Memory B cell (primary cell): ENCODE measurements at places on chromosomes 6 and 20.

GRCh38 chr20:23509247-23509913 lies 18.5 kb downstream of the CST8 start:
- no peak for DNase-seq

DNA sequence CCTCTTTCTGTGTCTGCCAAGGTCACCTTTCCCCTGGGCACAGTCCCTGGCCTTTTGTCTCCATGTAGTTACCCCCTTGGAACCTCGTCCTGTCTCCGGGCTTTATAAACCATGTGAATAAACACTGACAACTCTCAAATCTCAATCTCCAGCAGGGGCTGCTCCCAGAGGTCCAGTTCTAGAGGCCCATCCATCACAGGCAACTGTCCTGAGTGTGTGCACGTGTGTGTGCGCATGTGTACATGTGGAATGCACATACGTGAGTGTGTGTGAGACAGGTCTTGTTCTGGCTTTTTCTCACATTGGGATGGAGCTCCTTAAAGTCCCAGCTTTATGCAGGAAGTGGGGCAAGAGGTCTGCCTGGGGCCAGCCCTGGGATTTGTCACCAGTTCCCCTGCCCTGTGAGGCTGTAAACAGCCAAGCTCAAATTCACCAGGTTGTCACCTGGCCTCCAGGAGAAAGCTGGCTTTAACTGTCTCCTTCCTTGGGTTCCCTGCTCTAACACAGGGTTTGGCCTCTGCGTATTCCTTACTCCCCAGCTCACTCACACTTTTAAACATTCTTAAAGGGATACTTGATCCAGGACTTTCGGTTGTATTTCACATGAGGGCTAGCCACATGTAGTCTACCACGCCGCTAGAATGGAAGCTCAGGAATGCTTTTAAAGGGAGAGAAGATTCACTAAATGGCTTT lies 42.7 kb downstream of the RAMACL start:
- no peak for DNase-seq

DNA sequence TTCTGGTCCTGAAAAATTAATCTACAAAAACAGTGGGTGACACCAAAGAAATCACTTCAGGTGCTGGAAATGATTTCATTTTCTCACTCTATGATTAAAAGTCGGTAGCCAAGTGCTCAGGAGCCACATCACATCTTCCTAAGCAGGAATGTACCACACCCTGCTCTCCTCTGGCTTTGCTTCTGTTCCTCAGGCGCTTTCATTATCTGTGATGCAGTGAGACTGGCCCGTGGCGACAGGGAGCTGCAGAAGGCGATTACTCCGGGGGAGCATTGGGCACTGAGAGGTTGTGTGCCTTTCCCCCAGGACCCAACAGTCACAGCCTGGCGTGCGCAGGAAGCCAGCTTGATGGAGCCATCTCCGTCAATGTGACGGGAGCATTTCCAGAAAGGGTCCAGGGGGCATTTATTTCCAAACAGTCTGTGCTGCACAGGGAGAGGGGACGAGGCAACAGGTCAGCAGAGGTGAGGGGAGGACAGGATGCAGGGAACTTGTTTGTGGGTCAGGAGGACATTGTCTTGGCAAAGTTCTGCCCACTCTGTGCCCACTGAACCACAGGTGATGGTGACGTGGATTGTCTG lies 5.6 kb upstream of the ZNF831 start:
- no peak for DNase-seq

DNA sequence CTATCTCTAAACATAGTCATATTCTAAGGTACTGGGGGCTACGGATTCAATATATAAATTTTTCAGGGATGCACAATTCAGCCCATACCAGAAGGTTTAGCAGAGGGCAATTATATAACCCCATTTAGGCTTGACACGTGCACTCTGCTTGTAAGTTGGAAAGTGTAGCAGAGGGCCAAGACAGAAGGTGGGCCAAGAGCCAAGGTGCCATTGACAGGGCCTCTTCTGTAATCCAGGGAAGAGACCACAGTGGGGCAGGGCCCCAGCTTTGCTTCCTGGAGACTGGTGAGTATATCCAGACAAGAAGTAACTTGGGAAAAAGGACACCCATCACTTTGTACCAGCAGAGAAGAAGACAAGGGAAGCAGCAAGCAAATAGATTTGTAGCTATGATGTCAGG lies 672.4 kb upstream of the MARCKS start:
- DNase-seq, result no peak

GRCh38 chr6:424741-425417 lies 33.3 kb downstream of the IRF4 start:
- DNase-seq, result no peak

GRCh38 chr6:52195886-52196285 lies 9.7 kb downstream of the IL17A start:
- no peak for DNase-seq

GRCh38 chr6:53067849-53068361 lies 2.7 kb downstream of the FBXO9 start:
- DNase-seq, result no peak

GRCh38 chr6:151240036-151240685 lies 394 bp downstream of the AKAP12 start:
- no peak for DNase-seq

GRCh38 chr20:41094353-41095055 lies 42.8 kb upstream of the PLCG1 start:
- no peak for DNase-seq

DNA sequence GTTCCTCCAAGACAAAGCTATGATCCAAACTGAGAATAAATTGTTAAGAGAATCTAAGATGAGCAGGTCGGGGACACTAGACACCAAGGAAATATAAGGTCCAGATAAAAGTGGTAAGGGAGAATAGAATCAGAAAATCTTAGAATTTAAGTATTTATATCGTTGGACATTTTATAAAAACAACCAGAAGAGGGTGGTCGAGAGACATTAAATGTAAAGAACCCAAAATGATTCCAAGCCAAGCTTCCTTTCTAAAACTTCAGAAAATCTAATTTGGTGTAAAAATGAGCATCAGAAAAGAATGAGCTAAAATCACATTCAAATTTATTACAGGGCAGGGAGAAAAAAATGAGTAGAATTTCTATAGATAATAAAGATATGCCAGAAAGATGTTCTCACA lies 97.8 kb upstream of the OGFRL1 start:
- DNase-seq, result peak; percentile 23

DNA sequence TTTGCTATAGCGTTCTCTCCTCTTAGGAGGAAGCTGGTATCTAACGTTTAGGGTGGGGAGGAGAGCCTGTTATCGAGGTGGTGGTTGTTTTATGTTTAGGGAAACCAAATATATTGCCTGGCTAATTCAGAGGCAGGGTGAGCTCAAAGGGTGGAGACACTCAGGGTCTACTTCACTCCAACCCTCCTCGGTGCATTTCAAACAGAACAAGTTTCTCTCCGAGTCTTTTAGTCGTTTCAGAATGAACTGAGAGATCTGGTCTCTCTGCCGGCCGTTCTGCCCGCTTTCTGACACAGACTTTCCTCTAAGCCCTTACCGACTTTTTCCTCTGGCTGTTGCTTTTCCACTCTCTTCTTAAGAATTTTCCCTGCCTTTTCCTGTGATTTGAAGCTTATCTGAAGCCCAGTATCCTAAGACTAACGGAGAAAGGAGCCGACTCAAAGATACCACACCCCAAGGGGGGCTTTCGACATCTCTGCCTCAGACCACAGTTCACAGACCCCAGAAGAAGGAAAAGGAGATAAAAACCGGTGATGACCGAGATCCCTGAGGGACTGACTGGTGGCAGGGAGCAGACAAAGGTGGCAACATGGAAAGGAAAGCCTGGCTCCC lies 865 bp downstream of the STK38 start:
- no peak for DNase-seq

DNA sequence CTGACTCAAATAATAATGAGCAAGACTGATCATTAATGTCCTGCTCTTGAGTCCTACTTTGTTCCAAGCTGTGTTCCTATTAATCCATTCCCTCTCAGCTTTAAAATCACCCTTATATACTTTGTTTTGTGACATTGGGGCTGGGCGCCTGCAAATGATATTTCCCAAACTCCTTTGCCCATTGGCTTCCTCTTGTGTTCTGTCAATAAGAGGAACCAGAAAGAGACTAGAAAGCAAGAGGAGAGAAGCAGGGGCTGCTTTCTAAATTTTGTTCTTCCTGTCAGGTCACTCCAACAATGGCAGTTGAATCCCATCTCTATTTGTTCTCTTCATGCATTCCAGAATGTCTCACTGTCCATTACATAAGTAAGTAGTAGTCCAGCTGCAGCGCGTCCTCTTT lies 21.6 kb upstream of the TRIM27 start:
- no peak for DNase-seq

DNA sequence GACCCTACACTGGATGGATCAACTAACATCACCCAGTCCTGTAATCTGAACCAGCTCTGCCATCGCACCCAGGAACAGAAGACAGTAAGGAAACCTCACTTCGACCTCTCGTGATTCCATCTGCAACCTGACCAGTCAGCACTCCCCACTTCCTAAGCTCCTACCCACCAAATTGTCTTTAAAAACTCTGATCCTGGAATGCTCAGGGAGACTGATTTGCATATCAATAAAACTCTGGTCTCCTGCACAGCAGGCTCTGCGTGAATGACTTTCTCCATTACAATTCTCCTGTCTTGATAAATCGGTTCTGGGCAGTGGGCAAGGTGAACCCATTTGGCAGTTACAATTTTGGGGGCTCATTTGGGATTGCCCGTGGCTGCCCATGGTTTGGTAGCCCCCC lies 18.3 kb upstream of the AGPAT4 start:
- no peak for DNase-seq

- no peak for DNase-seq
Measured at GRCh38 chr6:16249971-16250370, 11.6 kb downstream of the GMPR start.

DNA sequence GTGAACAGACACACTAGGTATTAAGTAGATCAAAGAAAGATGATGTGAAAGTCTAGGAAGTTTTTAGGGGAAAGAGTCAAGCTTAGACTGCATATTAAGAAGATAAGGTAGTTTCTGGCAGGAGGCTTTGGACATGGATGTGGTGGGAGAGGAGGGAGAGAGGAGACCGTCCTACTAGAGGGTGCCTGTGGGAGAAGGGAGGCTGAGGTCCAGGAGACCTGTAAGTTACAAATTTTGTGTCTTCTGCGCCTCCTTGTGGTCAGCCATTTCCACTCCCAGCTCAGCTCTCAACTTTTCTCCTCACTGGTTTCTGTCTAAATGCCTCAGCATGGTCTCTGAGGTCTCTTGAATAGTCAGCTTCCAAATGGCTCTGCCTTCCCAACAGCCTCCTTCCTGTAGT lies 193.5 kb downstream of the UNC5CL start:
- peak; percentile 8 for DNase-seq

DNA sequence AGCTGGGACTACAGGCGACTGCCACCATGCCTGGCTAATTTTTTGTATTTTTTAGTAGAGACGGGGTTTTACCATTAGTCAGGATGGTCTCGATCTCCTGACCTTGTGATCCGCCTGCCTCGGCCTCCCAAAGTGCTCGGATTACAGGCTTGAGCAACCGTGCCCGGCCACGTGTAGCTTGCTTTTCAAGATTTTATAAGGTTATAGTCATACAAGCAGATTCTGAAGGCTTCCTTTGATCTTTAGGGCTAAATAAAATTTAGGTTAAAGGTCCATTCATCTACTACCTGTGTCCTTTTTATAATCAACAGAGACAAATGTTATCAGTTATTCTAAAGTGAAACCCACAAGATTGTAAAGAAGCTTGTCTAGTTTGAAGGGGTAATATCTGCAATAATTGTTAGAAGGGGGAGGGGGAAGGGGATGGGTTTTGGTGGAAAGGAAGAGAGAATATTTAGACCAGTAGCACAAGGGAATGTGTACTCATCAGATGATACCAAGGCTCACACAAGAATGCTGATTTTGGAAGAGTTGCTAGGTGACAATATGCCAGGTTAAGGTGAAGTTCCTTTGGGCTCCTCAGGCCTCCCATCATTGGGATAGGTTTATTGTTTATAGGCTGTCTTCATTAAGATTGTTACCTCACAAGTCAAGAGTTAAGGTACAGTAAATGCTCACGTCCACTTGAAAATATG lies 284.7 kb downstream of the ALDH8A1 start:
- DNase-seq, result no peak

- DNase-seq, result no peak
Measured at GRCh38 chr20:63234693-63235398, 859 bp upstream of the BIRC7 start.

GRCh38 chr6:158399040-158399700 lies 86.9 kb downstream of the TULP4 start:
- no peak for DNase-seq

GRCh38 chr20:2804852-2805688 lies 4.6 kb upstream of the CPXM1 start:
- DNase-seq, result no peak

DNA sequence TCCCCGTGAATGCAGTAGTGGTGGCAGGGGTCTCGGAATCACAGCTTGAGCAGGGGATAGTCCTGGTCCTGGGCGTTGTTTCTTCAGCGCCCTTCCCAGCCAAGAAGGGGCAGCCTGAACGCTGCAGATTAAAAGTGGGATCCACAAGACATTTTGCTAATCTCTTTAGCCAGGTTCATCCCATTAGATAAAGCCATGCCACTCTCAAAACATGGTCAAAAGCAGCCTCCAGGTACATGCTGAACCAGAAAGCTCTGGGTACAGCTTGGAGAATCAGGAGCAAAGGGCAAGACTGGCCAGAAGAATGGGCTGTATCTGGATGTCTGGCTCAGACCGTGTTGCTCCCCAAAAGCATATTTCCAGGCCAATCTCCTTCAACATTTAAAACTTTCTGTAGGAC lies at the start of gene PRPH2:
Gene PRPH2, minus strand, starts transcription at position 101 of the 400 bp plus-strand sequence. CDS start 263 bp downstream, outside the sequence.
- DNase-seq, result no peak

GRCh38 chr6:161199850-161200249 lies 74.0 kb downstream of the AGPAT4 start:
- DNase-seq, result no peak

DNA sequence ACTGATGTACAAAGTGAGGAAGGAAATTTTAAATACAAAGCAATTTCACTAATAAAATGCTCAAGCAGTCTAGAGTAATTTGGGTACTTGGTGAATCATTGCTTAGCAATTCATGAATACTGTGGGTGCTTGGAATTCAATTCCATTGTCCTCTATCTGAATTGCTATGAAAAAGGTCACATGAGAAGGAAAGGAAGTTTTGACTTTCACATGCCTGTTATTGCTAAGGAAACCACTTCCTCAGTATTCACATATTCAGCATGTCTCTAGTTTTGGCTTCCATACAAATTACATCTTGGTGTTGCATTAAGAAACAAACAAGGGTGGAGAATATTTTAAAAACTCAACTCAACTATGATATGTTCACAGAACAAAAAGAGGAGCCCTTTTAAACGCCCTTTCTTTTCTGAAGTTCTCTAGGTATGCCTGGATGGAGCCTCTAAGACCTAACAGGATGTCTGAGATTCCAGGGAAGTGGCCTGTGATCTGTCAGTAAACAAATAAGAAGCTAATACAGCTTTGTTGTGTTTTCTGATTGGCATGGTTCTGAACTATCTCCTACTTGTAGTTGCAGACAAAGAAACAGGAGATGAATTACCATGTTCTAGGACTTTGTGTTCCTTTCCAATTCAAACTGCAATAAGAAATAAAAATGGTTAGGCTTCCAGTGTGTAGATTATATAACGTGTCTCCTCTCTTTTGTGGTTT lies 190.4 kb downstream of the OGFRL1 start:
- no peak for DNase-seq

GRCh38 chr20:15817351-15817750 lies 755.9 kb downstream of the KIF16B start:
- no peak for DNase-seq

GRCh38 chr6:53066077-53066417 lies 843 bp downstream of the FBXO9 start:
- peak; percentile 15 for DNase-seq
